ENCODE measurements at places on chromosomes 16 and 17.

DNA sequence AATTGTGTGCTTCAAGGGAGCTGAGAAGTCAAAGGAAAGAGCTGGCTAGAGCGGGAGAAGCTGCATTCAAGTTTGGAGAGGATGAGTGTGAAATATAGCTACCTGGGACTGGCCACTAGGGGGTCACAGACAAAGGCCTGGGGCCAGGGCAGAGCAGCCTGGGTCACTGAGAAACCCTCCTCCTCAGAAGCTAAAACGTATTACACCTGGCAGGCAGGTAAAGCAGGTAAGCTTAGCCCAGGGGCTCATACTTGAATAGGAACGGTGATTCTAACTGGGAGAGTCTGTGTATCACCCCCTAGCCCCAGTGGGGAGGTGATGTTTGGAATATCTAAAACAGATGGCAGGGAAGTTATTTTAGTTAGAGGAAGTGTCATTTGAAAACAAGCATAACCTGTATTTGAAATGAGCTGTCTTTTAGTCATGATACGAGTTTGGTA lies 6.8 kb downstream of the KRT37 start:
- no peak for DNase-seq

GRCh38 chr16:17921357-17921978 lies 415.1 kb downstream of the NPIPA8 start:
- DNase-seq, result peak; percentile 36

DNA sequence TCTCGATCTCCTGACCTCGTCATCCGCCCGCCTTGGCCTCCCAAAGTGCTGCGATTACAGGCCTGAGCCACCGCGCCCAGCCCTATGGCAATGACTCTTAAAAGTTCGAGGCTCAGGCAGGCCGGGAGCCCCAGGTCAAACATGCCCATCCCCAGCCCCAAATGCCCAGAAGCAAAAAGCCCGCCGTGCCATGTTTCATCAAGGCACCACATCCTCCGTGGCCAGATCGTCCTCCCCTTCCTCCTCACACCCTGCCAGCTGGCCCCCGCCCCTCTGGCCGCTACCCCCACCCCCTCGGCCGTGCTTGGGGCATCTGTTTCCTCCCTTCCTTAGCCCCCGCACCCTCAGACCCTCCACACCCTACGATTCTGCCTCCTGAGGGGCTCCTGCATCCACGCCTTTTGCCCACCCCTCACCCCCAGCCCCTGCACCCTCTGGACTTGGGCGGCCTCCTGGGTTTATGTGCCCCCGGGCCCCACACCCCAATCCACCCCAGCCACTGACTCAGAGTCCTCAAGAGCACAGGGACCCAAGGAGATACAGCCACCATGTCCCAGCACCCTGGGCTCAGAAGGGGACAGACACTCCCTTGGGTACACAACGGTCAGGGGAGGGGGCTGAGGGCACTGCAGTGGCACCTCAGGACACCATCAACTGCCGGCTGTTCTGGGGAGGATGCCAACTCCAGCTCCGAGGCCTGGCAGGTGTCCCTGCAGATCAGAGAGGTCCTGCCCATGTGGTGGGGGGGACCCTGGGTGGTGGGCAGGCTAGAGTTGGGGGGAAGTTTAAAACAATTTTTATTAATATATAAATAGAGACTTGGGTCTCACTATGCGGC lies 7.1 kb downstream of the CTRB1 start:
- no peak for DNase-seq

GRCh38 chr16:18969050-18969854 lies 14.5 kb upstream of the TMC7 start:
- DNase-seq, result peak; percentile 92

DNA sequence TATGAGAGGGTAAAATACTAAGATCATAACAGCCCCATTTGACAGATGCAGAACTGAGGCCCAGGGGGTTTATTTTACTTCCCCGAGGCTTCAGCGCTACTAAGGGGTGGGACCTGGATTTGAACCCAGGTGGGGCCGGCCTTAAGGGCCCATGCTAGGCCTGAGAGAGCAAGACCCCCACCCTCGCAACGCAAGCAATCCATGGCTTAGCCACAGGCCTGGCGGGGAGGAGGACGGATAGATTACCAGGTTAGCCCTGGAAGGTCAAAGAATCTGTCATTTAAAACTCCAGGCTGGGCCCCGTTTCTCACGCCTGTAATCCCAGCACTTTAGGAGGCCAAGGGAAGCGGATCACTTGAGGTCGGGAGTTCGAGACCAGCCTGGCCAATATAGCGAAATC lies 1.9 kb upstream of the CDH3 start:
- DNase-seq, result no peak

DNA sequence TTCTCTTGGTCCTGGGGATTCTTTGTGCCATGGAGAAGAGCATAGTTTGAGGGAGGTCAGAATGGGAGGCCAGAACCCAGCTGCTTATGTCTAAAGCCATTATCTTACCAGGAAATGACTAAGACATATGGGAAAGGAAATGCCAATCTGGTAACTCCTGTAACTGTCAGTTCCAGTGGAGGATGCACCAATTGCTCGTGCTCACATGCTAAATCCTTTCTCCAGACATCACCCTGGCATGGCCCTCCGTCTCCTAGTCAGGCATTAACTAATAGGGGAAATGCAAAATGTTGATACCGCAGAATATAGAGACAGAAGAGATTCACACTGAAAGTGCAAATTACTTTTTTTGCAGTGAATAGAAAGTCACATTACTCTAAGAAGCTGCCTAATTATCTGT lies 255.6 kb upstream of the HSBP1 start:
- peak; percentile 15 for DNase-seq

DNA sequence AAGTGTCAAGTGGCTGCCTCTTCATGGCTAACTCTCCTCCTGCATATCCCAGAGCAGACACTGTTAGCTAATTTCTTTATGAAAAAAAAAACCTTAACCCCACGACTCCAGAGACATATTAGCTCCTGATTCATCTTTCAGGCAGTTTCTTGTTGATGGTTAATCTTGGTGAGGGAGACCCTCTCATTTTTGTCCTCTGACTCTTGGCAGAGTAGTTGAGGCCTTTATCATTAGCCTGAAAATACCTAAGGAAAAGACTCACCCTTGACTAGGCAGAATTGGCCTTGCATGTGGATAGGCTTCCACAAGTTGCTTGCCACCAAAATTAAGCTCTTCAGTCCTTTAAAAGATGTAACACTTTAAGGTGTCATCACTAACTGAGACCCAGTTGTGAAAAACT lies 4.0 kb downstream of the CRYBA1 start:
- DNase-seq, result peak; percentile 36

- no peak for DNase-seq
Observed at GRCh38 chr17:58289869-58290268, 9.1 kb upstream of the MPO start.

- no peak for DNase-seq
Observed at GRCh38 chr16:30620169-30620568, 10.0 kb upstream of the ZNF689 start.

- DNase-seq, result peak; percentile 70
Observed at GRCh38 chr17:12320286-12320685, 299.6 kb downstream of the MAP2K4 start.

DNA sequence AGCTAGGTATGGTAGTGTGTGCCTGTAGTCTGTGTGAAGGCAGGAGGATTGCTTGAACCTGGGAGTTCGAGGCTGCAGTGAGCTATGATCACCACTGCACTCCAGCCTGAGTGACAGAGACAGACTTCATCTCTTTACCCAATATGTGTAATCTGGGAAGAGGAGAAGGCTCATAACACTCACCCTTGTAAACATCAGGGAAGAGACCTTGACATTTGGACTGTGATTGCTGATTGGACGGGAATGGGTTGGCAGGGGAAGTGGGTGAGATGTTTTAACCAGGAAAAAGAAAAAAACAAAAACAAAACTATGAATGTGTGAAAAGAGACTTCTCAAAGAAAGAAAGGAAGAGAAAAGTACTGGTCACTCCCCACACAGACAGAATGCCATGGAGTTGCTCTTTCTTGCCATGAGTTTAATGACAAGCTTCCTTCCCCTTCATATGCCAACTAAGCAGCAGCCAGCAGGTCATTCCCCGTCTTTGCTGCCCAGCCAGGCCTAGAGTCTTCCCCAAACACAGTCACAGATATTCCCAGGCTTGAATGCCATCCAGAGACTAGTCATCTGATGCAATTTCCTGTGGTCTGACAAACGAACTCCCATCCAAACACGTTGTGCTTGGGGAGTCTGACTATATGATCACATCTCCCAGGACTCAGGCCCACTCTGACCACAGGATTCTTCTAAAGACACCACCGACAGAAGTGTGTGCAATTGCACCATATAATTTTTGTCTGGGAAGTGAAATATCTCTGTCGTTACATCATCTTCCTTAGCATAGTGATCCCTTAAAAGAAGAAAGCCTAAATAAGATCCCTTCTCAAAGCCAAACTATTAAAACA lies 3.6 kb upstream of the XAF1 start:
- peak; percentile 96 for DNase-seq

DNA sequence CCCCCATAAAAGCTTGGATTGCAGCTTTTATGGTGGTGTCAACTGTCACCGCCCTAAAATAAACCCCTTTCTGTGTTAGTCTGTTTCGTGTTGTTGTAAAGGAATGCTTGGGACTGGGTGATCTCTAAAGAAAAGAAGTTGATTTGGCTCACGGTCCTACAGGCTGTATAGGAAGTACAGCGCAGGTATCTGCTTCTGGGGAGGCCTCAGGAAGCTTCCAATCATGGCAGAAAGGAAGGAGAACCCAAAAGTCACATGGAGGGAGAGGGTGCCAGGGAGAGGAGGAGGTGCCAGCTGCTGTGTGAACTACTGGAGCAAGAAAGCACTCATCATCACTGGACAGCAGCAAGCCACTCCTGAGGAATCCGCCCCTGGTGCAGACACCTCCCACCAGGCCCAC lies 5.9 kb upstream of the CACNA1H start:
- DNase-seq, result no peak

GRCh38 chr17:35087731-35088355 lies 24.3 kb upstream of the RFFL start:
- DNase-seq, result no peak

- DNase-seq, result peak; percentile 35
Observed at GRCh38 chr17:76077584-76078110, 1.3 kb upstream of the ZACN start.

- peak; percentile 31 for DNase-seq
Observed at GRCh38 chr16:50591800-50592771, 43.9 kb downstream of the NKD1 start.

All from AG20443 (cell line).